ENCODE measurements at places on chromosomes 6 and 20. TPM values are rescaled to one million over a fixed set of nuclear protein-coding genes. Genes with fewer than 3 reads are reported as not detected.

DNA sequence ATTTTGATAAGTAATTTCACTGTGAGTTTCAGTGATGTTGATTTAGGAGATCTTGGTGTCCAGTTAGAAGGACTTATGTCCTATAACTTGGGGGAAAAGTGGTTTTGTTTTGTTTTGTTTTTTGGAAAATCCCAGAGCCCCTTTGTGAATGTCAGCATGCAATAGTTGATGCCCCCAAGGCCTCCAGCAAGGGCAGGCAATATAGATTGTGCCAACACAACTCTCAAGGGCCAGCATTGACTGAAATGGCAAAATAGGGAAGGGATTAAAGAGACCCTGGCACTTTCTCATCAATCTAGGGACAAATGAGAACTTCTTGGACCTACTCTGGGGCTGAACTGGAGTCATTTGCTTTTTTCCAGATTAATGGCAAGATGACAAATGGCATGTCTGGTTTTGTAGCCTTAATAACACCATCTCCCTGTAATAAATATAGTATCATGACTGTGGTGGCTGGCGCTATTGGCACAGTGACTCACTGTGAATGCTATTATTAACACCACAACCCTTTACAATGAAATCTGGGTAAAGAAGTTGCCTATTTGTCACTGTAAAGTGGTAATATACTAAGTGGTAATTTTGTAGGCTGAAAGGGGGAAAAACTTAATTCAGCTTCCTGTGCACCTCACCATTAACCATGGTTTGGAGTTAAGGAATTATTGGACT, 51.8 kb downstream of the ABRACL start:
- DNase-seq: no peak

DNA sequence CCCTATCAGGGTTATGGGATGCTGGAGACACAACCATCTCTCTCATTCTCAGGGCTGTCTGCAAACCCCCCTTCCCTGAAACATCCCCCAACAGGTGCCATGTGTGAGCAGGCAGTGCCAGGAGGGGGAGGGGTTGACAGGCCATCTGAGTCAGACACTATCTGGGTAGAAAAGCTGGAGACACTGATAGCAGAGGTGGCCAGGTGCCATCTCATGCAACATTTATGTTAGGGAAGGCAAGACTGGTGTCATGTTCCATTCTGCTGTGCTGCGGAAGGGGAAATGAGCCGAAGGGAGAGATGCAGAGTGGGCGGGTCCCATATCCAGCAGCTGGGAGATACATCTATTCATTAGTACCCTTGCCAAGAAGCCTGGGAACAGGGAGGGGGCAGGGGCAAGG, 3.5 kb downstream of the LHFPL5 start:
- no peak for DNase-seq

- DNase-seq: no peak
Observed at GRCh38 chr6:134535831-134536230, 217.9 kb upstream of the SGK1 start.

- no peak for DNase-seq
Observed at GRCh38 chr6:107173779-107174178, 58.5 kb upstream of the BEND3 start.

GRCh38 chr6:44531442-44532015, 144.0 kb downstream of the CDC5L start:
- DNase-seq: no peak

DNA sequence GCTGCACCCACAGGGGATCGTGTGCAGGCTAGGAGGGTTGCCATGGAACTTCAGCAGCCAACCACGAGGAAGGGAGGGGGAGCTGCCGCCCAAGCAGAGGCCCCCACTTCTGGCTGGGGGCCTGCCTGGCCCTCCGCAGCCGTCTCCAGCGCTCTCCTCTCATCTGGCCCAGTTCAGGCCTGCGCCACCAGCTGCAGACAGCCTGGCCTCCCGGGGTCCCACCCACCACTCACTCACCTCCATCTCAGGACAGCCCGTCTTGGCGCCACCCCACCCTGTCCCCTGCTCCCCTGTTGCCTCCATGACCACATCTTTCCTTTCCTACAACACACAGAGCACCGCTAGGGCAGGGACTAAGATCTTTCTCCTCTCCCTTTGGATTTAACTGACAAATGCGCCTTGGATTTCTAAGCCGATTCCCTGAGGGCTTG, 98.7 kb downstream of the ANKRD60 start:
- DNase-seq: no peak

- no peak for DNase-seq
Observed at GRCh38 chr6:74597840-74598239, 608.0 kb downstream of the COL12A1 start.

DNA sequence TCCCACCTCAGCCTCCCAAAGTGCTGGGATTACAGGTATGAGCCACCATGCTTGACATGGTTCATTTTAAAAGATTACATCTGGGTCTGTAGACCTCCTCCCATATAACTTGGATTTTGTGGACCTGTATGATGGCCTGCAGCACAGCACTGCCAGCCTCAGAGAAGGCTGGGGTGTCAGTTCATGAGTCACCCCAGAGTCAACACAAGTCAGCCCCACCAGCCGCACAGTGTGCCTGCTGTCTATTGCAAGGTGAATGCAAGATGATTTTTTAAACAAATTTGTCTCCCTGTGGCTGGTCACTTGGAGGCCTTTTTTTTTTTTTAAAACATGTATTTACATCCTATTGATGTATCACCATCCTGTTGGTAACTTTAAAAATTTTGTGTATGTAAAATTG, 76.7 kb downstream of the RREB1 start:
- DNase-seq: no peak

GRCh38 chr20:59451066-59451630, 150.7 kb downstream of the EDN3 start:
- no peak for DNase-seq

DNA sequence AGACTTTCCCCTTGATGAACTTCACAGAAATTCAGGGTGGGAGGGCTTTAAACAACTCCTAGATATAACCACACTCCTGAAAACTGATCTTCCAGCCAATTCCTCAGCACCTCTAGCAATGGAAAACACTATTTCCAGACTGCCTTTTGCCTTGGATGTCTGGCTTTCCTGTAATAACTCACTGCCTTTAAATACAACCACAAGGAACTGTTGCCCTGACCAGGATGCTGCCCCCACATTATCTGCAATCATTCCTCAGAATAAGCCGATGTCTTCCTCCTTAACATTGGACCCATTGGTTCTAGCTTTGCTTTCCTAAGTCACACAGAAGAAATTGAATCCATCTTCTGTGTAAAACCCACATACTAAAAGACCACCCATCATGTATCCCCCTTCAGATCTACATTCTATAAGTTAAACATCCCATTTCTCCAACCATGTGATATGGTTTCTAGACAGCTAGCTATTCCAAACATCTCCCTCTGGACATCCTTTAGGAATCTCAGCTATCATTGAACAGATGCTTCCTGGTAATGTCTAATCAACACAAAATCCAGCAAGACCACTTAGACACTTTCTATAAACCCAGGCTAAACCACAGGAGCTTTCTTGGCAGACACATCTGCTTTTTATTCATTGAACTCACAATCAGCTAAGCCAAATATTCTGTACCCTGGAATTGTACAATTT, 95.9 kb upstream of the KCNQ5 start:
- DNase-seq: no peak

DNA sequence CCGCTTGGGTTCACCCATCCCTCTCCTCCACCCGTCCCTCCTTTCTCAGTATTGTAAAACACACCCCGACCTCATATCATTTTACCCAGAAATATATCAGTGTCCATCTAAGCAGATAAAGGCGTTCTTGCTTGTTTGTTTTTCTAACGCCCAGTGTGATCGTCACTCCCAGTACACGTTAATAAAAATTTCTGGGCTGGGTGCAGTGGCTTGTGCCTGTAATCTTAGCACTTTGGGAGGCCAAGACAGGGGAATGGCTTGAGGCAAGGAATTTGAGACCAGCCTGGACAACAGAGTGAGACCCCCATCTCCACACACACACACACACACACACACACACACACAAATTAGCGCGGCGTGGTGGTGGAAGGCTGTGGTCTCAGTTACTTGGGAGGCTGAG, 24.4 kb upstream of the TFAP2C start:
- DNase-seq: no peak

- DNase-seq: no peak
Observed at GRCh38 chr20:13517831-13518230, 120.9 kb downstream of the TASP1 start.

DNA sequence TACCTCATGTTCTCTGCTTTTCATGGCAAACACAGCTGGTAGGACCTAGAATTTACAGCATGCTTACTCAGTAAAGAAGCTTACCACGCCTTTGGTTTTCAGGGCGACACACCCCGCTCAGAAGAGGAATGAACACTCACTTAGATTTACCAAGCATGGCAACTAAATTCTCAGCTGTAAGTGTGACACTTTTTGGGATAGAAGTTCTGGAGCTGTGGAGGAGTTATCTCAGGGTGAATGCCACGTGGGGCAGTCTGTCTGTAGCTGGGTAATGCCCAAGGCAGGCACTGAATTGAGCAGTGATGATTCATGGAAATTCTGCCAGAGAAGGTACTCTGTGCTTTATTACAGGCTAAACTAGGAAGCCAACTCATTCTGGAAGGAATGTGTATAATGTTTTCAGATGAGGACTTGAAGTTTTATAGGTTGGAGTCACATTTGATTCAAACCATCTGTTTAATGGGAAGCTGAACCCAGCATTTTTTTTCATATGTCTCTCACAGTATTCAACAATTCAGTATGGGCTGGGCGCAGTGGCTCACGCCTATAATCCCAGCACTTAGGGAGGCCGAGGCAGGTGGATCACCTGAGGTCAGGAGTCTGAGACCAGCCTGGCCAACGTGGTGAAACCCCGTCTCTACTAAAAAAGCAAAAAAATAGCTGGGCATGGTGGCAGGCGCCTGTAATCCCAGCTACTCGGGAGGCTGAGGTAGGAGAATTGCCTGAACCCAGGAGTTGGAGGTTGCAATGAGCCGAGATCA, 3.5 kb upstream of the PRIM2 start:
- DNase-seq: peak; percentile 43

DNA sequence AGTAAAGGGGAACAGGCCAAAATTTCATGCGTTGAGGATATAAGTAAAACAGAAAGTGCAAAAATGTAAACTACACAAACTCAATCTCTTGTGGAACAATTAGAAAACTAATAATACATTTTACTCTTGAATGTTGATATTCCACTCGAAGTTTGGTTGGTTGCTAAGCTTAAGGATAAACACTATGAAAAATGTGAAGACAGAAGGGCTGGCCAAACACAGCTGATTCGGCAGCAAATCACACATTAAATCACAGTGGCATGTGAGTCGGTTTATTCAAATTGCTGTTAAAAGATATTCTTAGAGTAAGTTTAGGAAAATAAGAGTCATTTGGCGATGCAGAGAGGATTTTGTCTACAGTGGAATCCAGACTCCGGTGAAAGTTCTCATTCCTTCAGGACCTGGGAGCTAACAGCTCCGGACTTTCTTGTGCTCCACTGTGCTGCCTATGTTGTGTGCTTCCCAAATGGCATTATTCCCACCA, 1.4 kb upstream of the EPM2A start:
- DNase-seq: no peak

GRCh38 chr20:53608456-53609452, 15.1 kb upstream of the ZNF217 start:
- peak; percentile 46 for DNase-seq

DNA sequence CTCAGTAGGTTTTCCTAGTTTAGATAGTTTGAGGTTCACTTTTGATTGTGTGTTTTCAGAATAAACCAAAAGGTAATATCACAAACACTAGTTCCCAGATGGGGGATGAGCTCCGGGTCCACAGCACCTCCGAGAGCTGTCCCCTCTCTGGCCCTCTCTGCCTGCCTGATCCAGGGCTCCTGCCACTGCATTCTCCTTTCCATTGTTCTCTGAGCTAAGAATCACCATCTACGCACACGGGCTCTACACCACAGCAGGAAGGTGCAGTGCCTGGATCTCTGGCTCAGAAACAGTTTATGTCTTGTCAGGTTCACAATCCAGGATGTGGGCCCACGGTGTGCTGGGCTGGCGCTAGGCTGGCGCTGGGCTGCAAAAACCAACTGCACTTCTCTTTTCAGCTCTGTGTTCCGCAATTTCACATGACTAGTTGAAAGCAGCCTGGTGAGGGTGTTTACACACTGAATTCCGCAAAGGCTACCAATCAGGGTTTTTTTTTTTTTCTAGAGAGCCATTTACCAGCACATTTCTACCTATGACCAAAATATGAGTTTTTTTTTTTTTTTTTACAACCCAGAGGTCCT, 167.5 kb downstream of the SOD2 start:
- DNase-seq: no peak

DNA sequence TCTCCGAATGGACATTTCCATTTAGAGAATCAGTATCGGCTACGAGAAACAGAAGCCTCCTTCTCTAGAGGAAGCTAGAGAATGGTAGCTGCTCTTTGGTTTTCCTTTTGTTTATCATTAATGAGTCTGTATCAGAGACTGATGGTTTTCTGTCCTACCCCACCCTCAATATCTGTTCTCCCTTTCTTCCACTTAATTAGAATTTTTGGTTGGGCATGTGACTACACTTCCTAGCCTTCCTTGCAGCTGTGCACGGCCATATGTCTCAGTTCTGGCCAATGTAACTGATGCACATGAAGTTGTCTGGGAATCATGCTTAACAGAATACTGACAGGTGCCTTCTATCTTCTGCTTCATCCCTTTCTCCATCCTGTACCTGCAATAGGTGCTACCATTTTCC, 19.0 kb downstream of the RNF24 start:
- no peak for DNase-seq

DNA sequence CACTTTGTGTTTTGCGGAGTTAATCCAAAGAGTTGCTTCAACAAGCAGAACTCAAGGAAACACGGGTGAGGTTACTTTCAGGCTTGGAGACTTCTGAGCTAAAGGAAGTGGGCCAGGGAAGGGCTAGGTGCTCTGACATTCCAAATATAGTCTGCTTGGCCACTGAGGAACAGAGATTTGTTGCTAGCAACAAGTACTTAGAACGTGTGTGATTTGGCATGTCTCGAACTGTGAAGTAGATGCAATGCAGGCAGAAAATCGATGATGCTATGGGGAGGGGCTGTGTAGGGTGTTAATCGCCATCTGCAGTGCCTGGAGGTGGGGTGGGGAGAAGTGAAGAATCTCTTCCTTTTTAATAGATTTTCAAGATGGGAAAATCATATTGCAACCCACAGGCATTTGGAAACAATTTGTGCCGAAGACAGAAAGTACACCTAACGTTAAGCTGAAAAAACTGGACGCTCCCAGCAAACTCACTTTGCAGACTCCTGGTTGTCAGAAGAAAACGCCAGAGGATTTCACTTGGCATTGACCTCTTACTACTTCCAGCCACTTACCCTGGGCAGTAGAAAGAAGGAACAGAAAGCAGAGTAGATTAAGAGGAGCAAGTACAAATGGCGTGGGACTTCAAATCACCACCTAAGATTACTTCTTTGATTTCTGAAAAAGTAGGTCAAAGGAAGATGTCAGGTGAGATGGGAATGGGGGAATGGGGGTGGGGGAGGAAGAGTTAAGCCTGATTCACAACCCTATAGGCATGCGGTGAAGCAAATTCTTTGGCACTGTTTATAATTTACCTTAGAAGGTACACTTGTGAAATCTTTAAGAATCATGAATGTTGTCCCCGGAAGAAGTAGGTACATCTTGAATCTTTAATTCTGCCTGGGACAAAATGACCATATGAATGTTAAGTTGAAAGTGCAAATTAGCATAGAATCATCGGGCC, 314.1 kb downstream of the CD83 start:
- no peak for DNase-seq

- peak; percentile 32 for DNase-seq
Observed at GRCh38 chr20:57481281-57481711, 43.6 kb downstream of the CTCFL start.

The DEFB132 gene
- total RNA-seq: not detected

The UNC5CL gene
- total RNA-seq: 4.5 TPM

The FAM83C gene
- total RNA-seq: not detected

The SYCP2 gene
- total RNA-seq: 68.7 TPM

The PLA2G7 gene
- 0.19 TPM for total RNA-seq

The ULBP3 gene
- 8.1 TPM for total RNA-seq

The OGFR gene
- total RNA-seq: 84.7 TPM
